ENCODE measurements at places on chromosomes 5 and 9.

GRCh38 chr9:87973122-87973521 is 1.2 kb downstream of the CDK20 start:
- no peak for DNase-seq

DNA sequence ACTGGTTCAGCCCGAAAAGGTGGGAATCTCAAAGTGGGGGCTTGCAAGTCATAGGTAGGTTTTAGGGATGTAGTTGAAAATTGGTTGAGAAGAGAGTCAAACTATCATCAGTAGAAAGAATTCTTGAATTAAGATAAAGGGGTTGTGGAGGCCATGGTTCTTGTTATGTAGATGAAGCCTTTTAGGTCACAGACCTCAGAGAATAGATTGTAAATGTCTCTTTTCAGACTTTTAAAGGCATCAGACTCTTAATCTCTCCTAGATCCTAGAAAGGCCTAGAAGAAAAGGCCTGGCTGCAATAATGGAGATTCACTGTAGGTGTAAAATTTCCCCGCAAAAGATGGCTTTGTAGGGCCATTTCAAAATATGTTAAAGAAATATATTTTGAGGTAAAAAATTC is 96.4 kb downstream of the PSAT1 start:
- no peak for DNase-seq

DNA sequence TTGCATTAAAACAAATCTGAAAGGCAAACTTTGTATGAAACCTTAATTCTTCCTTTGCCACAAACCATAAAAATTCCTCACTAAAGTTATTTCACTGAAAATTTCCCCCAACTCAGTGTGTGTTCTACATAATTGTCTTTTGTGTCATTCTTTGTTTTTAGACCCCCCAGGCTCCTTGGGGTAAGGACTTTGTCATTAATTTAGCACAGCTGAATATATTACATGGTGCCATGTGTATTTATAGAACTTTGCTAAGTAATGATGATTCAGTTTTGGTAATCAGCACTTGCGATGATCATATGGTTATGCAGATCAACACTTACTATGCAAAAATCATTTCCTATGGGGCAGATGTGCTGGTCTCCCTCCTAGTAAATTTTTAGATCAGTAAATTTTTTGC is 712.1 kb upstream of the MEF2C start:
- DNase-seq: no peak

DNA sequence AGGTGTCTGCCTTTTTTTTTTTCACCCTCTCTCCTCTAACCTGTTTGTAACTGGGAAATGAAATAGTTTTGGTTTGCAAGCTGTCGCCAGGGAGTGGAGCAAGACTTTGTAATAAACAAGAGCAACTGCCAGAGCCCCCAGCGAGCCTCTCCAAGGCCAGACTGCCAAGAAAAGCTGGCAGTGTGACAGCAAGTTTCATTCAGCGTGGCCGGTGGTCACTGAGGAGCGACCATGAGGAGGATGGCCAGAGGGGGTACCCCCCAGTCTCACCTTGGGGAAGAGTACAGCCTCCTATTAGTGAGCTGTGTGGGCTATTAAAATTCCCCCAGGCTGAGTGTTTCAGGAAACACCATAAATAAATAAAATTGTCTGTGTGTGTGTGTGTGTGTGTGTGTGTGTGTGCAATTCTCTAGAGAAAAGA is 49.9 kb downstream of the ZFAND5 start:
- DNase-seq: no peak

DNA sequence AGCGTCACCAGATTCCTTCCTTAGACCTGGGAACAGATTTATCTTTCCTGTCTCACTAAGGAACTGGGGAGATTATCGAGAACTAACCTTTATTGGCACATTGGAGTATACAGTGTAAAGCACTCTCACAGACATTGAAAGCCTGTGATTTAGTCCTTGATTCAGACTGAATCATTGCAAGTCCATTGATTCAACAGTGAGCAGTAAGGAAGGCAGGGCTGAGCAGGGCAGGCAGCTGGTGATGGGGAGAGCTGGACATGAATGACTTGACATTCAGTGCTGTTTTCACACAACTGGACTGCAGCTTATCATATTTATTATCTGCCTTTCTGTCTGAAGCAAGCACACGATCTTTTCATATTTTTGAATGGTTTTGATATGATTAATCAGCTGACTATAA is 16.2 kb downstream of the ISOC1 start:
- no peak for DNase-seq

DNA sequence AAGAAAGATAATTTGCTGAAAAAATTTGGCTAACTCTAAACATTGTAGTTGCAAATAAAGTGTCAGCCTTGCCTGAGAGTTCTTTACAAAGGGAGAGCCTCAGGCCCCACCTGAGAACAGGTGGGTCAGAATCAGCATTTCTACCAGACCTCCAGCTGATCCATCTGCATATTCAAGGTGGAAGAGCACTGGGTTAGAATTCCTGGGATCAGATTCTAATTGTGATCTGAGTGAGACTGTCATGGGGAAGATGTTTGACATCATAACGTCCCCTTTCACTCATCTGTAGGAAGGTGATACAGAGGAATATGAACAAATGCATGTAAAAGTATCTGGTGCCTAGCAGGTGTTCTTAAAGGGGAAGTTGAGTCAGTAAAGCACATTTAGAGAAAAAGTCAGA is 54.6 kb downstream of the FBXL7 start:
- no peak for DNase-seq

- DNase-seq: no peak
These were observed 312.2 kb downstream of the SEMA5A start for GRCh38 chr5:9233712-9234111.

GRCh38 chr9:31612336-31613030 is 772.0 kb upstream of the ACO1 start:
- no peak for DNase-seq

DNA sequence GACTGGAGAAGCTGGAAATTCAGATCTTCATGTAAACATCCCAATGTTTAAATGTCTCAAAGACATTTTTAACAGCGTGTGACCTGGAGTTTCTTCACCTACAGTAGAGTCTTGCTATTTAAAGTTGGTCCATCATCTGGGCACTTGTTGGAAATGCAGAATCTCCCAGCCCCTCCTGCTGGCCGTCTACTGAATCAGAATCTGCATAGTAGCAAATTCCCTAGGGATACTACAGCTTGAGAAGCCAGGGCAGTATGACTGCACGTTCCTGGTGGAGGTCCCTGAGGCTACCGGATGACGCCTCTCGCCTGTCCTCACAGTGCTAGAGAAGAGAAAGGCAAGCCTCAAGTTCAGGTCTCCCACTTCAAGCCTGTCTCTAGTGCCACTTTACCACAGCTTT is 15.7 kb downstream of the SAP30L start:
- DNase-seq: no peak

- DNase-seq: no peak
These were observed 141.7 kb downstream of the ARSB start for GRCh38 chr5:78843436-78843835.

- no peak for DNase-seq
These were observed at the start of gene PLCXD3 for GRCh38 chr5:41510176-41510831. Gene PLCXD3 (minus strand): TSS chr5:41510601. CDS start chr5:41510526, 75 bp downstream.

GRCh38 chr5:157574456-157575380 is 857 bp downstream of the ADAM19 start:
- no peak for DNase-seq

DNA sequence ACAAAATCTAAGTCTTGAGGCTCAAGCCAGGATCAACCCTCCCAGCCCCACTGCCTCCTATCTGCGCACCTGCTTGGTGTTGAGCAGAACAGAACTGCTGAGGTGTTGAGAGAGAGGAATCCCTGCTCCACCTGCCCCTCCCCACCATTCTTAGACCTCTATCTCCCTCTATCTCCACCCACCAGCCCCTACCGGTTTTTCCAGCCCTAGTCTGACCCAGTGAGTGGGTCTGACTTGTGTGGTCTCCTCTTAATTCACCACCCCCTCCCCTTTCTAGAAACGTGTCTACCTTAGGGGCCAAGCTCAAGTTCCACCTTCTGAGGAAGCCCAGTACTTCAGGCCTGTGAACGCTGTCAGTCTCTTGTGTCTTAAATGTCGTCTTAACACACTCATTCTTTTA is 93.7 kb downstream of the ARHGAP26 start:
- DNase-seq: no peak

DNA sequence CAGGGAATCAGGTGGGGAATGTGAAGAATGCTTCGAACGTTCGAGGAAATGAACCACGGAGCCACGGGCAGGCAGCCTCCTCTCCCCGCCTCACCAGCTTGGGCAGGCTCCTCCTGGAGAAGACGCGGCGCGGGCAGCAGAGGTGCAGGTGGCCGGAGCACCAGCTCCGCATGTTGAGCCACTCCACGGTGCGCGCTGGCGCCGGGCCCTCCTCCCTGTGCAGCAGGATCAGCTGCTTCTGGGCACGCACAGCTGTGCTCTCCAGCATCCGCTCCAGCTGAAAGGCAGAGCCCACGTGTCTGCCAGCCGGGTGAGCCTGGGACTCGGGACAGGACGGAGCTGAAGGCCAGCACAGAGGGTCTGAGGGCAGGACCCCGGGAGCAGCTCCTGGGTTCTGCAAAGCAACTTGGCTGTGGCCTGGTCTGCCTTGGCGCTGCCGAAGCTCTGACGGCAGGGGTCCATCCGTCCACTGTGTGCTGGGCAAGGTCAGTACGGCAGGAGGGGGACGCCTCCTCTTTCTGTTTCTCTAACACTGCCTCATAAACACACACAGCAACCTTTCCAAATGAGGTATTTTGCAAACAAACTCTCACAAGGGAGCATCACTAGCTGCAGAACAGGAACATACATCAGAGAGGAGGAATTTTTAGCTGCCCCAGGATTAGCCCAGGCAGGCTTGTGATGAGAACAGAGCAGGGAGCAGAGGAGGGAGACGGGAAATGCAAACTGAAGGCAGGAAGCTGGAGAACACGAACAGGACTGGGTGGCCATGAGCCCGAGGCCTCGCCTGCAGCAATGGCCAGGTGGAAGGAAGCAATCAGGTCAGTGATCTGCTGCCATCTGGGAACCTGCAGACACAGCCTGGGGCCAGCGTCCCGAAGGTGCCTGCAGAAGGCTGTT is 20.1 kb upstream of the NSMF start:
- DNase-seq: no peak

GRCh38 chr5:98570661-98571191 is 202.7 kb upstream of the RGMB start:
- DNase-seq: no peak

GRCh38 chr9:137801023-137801319 is 76.6 kb upstream of the CACNA1B start:
- DNase-seq: no peak

GRCh38 chr5:141715346-141715905 is 33.4 kb upstream of the ARAP3 start:
- DNase-seq: no peak

DNA sequence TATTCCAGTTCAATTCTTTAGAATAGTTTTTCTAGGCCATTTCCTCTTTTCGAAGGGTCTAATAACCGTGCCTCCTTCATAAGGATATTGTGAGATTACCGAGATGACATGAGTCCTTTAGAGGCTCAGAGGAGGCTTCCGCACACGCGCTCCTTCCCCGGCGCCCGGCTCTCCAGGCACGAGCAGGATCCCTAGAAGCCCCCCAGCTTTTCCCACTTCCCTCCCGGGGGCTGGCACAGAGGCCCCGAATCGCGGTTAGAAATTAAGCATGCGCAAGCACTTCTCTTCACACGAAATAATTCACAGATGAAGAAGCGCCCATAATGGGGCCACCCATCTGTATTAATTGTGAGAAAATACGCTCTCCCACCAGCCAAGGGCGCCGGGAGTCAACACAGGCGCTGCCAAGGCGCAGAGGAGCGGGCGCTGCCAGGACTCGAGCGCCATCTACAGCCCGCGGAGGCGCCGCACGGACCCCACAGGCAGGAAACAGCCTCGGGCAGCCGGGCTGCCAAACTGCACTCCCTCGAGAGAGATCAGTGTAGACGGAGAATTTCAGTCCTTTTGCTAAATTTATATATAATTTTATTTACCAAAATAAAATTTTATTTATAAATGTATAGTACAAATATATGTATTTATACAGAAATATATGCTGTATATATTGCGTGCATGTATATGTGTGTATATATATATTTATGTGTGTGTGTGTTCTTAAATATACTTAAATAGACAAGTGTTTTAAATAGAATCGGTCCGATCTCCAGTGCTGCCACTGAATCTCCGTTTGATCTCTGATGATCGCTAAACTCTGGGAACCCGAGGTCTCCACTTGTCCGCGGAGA is 258.1 kb upstream of the NFIL3 start:
- DNase-seq: peak; percentile 14

GRCh38 chr9:87800456-87800855 is 74.5 kb downstream of the CTSL start:
- no peak for DNase-seq

DNA sequence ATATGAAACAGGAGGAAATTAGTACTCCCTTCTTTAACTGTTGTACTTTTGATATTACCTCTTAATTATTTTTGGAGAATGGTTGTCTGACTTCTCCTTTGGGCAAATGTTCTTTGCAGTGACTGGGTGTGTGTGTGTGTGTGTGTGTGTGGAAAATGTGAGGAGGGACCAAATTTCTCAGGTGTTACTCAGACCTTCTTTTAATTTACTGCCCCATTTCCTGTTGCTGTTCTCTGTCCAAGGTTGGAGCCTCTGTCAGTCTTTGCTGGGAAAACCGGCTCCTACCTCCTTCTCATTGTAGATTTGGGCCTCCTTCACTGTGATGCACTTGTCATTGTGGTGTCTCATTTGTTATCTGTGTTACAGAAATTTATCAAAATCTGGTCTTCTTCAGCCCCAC is 68.4 kb downstream of the PBX3 start:
- DNase-seq: no peak

DNA sequence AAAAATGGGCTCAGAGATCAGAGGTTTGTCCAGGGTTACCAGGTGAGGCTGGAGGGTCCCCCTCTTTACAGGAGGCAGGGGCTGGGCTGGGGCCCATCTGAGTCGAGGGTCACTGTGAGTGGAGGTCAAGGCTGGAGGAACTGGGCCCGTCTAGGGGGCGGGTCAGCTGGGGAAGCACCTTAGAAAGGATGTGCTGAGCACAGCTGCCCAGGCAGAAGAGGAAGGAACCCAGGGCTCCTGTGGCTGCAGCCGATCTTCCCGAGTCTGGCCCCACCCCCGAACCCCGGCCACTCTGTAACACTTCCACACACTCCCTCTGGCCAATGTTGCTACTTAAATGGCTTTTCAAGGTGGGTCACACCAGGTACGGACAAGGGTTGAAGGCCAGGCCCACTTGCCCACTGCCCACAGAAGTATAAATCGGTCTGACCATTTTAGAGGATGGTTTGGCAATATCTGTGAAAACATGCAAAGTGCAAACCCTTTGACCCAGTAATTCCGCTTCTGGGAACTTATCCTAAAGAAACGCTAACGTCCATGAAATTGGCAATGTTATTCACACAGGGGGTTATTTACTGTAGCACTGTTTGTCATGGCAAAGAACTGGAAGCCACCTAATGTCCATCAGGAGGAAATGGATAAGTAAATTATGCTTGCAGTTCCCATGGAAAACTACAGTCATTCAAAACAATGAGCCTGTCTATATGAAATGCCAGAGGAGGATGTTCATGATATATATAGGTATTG is 30.5 kb upstream of the EEIG1 start:
- DNase-seq: no peak

DNA sequence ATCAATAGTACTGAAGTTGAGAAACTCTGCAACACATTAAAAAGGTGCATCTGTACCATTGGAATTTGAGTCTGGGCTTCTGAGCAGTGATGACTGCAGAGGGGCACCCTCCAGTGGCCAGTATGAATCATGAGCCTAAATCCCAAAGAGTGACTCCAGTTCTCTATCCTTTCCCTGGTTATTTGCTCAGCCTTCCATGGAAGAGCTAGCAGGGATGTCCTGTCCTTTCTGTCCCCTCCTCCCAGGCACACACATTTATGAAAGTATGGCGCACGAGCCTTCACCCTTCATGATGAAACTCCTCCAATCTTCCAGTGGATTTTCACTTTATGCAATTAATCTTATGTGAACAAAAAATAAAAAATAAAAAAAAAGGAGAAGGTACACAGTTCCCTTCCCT is 81.0 kb downstream of the ESM1 start:
- no peak for DNase-seq

GRCh38 chr5:33984178-33984577 is 315 bp downstream of the SLC45A2 start:
- no peak for DNase-seq

All from stimulated activated CD8-positive, alpha-beta memory T cell treated with anti-CD3 and anti-CD28 coated beads, Interleukin-4, amount 100 ng/mL, for 1 hour (primary cell).